ENCODE measurements at places on chromosomes 7 and 10. TPM values are rescaled to one million over a fixed set of nuclear protein-coding genes. Genes with fewer than 3 reads are reported as not detected.

DNA sequence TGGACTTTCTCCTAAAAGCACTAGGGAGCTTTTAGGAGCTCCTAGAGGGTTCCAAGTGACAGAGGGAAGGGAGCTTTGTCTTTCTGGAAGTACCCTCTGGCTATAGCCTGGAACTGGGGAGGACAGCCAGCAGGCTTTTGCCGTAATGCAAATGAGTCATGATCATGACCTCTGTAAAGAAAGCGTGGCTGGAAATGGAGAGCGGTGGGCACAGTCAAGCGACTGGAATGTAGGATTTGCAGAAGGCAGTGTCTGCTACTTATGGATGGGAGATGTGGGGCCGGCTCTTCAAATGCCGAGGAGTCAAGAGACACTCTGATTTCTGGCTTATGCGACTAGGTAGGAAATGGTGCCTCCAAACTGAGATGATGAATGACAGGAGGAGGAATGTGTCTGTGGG, 34.6 kb upstream of the PLPP4 start:
- peak; percentile 50 for DNase-seq

DNA sequence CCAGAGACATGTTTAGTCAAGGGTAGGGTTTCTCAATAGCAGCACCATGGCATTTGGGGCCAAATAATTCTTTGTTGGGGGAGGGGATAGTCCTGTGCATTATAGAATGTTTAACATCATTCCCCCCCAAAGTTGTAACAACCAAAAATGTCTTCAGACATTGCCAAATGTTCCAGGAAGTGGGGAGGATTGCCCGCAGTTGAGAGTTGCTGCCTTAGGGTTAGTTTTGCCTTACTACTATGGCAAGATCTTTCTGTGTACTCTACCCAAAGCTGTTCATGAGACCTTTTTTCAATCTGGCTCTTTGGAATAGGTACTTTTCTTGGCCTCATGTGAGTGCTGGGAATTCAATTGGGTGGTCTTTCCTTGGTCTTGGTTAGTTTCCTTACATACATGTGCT, 34.1 kb downstream of the SAMD8 start:
- no peak for DNase-seq

DNA sequence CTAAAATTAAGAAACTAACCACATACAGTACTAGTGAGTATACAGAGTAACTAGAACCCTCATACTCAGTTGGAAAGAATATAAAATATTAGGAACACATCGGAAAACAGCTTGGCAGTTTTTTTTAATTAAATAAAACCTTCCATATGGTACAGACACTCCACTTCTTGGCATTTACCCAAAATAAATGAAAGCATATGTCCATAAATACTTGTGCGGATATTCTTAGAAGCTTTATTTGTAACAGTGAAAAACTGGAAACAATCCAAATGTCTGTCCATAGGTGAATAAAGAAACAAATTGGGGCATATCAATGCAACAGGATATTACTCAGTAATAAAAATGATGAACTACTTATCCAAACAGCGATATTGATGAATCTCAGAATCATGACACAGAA, 410.0 kb downstream of the HTR7 start:
- DNase-seq, result peak; percentile 49

- DNase-seq, result no peak
These were observed 16.8 kb upstream of the GDF10 start for GRCh38 chr10:47283101-47283630.

DNA sequence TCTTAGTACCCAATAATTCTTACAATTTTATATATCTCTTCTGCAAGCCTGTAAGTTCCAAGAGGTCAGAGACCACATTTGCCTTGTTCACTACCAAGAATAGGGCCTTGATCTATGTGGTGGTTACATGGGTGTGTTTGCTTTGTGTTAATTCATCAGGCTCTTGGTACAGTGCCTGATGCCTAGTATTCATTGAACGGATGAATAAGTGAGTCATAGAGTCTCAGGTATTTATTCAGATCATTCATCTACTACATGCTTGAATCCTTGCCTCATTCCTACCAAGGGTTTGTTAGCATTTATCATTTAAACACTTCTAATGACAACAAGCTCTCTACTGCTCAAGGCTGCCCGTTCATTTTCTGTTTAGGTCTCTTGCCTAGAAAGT, 11.3 kb upstream of the SGPL1 start:
- DNase-seq, result peak; percentile 93

DNA sequence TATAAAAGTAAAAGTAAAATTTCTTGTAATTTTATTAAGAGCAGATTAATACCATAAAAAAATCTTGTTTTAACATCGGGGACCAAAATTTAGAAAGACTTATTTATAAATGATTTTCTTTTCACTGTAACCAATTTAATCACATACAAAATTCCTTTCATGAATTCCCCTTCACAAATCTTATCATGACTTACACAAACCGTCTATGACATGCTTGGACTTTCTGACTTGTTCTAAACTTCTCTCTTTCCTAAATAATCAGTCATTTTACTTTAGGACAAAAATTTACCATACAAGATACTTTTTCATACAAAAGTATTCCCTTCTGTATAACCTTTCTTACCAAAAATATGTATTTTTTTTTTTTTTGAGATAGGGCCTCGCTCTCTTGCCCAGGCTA, 9.3 kb downstream of the CROT start:
- no peak for DNase-seq

DNA sequence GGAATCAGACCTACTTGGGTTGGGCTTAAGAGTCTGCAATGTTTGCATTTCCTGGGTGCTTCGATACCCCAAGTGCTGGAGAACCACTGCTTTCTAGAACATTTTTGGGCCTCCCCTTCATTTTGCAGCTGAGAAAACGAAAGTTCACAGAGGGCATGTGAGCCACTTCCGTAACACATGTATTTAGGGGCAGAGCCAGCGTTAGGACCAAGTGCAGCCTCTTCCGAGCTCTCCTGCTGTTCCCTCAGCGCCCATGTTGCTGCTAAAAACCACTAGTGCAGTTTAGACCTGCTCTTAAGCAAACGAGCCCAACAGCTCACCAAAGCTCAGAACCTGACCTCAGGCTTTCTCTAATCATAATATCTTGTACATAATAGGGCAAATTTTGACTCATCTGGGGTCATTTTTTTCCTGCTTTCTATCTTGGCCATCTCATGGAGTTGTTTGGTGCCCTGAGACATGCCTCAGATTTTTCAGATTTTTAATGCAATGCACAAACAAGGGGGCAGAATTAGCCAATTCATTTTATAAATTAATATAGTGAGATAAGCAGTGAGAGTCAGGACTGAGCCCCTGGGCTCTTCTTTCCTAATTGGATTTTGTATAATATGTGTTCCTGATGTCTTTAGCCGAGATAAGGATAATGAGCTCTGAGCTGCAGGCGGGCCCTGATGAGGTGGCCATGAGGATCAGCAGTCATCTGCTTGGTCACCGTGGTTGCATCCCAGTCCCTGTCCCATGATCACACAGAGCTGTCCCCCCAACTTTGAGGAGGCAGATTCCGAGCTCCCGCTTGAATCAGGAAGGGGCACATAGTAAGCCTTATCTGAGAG, 12.9 kb downstream of the BAG3 start:
- DNase-seq, result no peak

GRCh38 chr7:82567356-82567755, 123.8 kb upstream of the CACNA2D1 start:
- DNase-seq, result no peak

AGK gene
- total RNA-seq, result 24.3 TPM

DNA sequence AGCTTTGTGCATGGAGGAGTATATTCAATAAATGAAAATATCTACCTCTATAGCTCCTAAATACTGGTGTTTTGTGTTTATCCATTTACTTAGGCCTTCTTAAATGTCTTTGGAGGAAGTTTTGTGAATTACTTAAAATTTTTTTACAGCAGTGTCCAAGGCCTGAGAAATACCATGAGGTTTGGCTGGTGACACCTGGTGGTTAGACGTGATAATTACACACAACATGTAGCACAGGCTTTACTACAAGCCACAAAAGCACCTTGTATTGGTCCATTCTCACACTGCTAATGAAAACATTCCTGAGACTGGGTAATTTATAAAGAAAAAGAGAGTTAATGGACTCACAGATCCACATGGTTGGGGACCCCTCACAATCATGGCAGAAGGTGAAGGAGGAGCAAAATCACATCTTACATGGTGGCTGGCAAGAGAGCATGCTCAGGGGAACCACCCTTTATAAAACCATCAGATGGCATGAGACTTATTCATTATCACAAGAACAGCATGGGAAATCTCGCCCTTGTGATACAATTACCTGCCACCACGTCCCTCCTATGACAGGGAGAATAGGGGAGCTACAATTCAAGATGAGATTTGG, 20.6 kb downstream of the HYAL4 start:
- peak; percentile 70 for DNase-seq

GRCh38 chr10:13776861-13777311, 190.1 kb downstream of the PRPF18 start:
- peak; percentile 40 for DNase-seq

SEC61G gene
- total RNA-seq, result 214 TPM

DNA sequence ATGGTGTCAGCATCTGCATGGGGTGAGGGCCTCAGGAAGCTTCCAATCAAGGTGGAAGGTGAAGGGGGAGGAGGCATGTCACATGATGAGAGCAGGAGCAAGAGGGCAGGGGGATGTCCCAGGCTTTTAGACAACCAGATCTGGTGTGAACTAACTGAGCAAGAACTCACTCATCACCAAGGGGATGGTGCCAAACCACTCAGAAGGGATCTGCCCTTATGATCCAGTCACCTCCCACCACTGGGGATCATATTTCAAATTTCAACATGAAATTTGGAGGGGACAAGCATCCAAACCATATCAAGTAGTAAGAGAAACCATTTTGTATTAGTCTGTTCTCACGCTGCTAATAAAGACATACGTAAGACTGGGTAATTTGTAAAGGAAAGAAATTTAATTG, 33.6 kb downstream of the THNSL1 start:
- DNase-seq, result no peak

- DNase-seq, result peak; percentile 95
These were observed 271.2 kb downstream of the MAGI2 start for GRCh38 chr7:79182283-79182682.

DNA sequence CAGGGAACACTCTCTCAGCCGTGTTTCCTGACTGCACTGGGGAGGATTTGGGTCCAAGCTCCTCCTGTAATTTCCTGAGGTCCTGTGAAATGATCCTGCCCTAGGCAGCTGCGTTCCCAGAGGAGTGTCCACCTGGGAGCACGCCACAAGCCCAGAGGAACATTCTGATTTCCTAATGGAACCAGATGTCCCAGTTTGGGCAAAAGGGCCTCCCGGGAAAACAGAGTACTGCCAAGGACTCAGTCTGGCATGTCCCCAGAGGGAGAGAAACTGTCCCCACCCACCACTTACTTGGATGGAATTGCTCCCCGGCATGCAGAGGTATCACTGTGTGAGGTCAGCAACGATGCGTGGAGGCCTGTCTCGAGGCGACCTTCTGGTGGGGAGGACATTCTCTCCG, 34.5 kb downstream of the ASB13 start:
- DNase-seq, result no peak

- no peak for DNase-seq
These were observed 116.3 kb downstream of the PLPP4 start for GRCh38 chr10:120573355-120573754.

DNA sequence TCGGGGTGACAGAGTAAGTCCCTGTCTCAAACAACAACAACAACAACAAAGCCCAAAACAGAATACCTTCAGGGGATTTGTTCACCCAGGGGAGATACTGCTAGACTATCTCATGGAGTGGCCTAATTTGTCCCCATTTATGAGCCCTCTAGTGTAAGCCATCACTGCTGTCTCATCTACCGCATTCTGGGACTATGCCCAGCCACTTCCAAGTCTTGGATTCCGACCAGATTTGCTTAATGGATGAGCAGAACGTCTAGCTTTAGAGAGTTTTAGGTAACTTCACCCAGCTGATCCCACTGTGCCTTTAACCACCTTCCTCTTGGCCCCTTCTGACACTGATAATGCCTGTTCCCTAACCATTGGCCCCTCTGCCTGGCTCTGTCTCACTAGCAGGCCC, 47.1 kb downstream of the PAPSS2 start:
- no peak for DNase-seq

DNA sequence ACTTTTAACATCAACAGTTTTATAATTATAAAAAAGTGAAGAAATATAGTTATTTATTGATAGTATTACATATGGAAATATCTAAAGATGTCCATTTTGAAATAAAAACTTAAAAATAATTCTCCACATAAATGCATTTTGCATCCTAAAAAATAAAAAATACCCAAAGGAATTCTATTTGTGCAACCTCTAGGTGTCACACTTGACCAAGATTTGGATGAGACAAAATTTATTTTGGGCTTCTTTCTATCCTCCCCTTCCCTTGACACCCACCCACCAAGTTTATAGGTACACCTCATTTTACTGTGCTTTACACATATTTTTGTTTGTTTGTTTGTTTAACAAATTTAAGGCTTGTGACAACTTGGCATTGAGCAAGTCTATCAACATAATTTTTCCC, 3.3 kb upstream of the THSD7A start:
- peak; percentile 8 for DNase-seq

DNA sequence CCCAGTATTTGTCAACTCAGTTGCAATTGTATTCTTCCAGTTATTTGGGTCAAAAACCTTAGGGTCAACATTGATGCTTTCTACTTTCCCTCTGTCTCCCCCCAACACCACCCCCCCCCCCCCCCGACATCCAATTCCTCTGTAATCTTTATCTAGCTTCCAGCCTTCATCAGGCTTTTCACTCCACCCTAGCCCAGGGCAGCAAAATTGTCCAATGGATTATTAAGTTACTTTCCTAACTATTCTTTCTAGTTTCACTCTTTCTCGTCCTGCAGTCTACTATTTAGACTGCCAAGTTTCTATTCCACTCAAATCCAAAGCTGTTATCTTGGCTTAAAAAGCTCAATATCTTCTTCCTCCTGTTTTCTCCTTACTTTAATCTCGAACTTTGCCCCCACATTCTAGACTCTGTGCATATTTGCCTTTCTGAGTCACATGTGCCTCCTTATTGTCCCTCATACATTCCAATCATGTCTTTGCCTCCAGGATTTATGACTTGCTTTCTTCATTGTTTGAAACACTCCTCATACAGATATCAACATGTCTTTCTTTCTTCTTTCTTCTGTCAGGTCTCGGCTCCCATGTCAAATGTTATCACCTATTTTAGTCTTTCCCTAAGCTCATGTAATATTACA, 196.6 kb upstream of the TMEM196 start:
- DNase-seq, result peak; percentile 65

GRCh38 chr10:112335111-112335867, 38.6 kb upstream of the ACSL5 start:
- no peak for DNase-seq

TRIM50 gene
- total RNA-seq, result not detected

DNA sequence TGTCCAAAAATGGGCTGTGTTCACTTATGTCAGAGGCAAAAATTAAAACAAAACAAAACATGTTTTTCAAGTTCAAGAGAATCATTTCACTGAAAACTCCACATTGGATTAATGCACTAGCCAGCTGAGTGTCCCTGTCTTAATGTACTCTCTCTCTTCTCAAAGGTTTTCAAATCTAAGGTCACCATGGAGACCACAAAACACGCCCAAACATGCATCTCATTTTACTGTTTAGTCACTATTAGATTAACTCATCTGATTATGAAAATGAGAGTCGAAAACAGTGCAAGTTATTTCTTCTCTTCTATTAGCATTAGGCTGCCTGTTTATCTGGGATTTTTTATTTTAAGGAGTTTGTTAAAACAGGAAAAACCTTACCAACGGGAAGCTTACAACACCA, 70.8 kb upstream of the ASAH2 start:
- DNase-seq, result peak; percentile 95

TMEM176A gene
- total RNA-seq, result not detected

TAS2R4 gene
- 1.8 TPM for total RNA-seq

All from bronchial epithelial cell (primary cell).